ENCODE measurements at places on chromosomes 2 and 18.

- DNase-seq, result no peak
Observed at GRCh38 chr2:160418853-160419252, 74.8 kb downstream of the RBMS1 start.

GRCh38 chr18:75000920-75001319 lies 208.0 kb downstream of the PTGR3 start:
- DNase-seq, result no peak

DNA sequence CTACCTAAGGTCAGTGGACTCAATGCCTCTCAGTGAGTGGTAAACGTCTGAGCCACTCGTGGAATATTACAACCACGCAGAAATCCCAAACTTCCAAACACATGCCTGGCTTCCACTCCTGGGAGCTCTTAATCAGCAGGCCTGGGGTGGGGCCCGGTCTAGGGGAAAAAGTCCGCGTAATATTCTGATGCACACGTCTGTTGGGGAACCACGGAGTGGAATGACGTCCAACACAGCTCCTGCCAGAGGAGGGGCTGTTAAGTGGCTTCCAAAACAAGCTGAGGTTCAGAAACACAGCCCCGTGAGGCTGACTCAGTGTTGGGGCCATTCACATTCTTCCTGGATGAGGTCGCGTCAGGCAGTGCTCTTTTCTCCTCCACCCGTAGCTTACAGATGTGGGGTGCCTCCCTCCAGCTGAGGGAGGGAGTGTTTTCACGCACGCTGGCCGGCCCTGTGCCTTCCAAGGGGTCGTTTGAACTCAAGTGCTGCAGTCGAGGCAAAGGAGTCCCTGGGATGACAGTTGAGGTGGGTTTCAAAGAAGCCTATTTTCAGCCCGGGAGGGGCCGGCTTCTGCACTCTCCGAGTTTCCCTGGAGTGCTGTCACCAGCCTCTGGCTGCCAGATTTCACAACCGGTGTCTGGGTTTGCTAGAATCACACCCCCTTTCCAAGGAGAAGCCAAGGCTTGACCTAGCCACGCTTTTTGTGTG lies 73.1 kb downstream of the ACKR3 start:
- no peak for DNase-seq

DNA sequence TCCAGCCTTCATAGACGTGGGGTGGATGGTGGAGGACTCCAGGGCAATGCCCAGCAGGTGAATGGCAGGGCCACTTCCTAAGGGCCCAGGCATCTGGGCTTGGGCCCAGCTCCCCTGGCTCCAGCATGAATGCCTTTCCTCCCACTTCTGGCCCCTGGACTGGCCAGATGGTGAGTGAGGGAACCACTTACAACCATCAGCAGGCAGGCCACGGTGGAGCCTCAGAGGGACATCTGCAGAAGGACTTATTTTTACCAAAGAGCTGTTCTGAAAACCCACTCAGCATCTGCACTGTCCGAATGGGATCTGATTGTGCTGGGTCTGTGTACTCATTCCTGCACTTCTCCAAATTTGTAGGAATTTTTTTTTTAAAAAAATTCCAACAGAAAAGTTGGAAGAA lies 69.6 kb downstream of the SNTG2 start:
- no peak for DNase-seq

DNA sequence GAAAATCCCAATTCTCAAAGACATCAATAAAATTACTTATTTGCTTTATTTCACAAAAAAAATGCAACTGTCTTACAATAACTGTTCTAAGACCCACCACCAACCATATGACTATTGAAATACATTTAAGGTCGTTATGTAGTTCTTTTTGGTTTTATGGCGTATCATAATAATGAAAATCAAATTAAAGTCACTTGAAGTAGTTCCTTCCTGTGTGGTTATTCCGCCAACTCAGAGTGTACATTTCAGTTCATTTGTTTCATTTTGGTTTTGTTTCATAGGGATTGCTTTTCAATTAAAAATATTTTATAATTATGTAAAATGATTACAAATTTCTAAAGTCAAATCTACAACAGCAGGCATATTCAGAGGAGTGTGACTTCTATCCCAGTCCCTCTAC lies 45.9 kb upstream of the AAK1 start:
- DNase-seq, result no peak

DNA sequence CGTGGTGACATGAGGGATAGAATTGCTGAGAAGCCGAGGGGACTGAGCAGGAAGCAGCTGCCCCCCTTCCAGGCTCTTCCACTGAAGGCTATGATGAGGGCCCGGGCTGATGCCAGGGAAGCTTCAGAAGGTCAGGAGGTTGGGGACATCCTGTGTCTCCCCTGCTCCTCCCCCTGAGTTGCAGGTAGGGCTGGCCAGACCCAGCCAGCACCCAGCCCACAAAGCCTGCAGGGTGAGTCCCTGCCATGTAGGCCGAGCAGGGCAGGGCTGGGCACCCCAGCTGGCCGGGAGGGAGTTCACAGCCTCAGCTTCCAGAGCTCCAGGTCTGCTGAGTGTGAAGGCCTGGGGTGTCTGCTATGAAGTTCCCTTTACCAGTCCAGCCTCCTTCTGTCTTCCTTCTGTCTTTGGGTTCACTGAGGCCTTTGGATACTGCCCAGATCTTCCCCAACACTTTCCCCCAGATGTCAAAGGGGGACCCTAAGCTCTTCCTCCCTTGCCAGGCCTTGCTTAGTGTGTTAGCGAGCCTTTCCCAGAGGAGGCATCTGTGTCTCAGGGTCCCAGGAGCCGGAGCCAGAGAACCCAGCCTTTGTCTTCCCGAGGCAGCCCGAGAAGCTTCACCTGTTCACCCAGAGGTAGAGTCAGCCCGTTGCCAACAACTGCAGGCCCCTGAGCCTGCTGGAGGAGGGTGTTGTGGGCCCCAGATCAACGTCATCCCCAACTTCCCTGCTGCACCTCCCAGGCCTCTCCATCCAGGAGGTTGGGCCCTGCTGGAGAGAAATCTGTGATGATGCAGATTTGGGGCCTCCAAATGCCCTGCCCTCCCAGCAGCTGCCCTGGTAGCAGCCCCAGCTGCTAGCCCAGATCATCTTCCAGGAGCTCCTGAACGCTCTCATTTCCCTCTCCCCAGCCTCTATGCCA lies 3.6 kb upstream of the NCL start:
- DNase-seq, result no peak

GRCh38 chr2:44016282-44016681 lies 20.5 kb upstream of the LRPPRC start:
- no peak for DNase-seq

DNA sequence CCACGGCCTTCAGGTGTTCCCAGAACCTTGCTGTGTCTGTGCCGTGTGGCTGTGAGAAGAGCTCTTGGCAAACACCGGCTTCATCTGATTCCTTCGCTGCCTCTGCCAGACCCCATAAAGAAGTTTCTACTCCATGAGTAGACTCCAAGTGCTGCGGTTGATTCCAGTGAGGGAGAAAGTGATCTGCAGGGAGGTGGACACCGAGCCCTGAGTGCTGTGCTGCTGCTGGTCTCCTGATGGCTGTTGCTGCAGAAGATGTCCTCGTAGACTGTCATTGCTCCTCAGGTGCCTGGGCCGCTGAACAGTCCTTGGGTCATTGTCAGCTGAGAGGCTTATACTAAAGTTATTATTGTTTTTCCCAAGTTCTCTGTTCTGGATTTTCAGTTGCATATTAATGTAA lies 19.6 kb downstream of the ASB1 start:
- DNase-seq, result no peak

DNA sequence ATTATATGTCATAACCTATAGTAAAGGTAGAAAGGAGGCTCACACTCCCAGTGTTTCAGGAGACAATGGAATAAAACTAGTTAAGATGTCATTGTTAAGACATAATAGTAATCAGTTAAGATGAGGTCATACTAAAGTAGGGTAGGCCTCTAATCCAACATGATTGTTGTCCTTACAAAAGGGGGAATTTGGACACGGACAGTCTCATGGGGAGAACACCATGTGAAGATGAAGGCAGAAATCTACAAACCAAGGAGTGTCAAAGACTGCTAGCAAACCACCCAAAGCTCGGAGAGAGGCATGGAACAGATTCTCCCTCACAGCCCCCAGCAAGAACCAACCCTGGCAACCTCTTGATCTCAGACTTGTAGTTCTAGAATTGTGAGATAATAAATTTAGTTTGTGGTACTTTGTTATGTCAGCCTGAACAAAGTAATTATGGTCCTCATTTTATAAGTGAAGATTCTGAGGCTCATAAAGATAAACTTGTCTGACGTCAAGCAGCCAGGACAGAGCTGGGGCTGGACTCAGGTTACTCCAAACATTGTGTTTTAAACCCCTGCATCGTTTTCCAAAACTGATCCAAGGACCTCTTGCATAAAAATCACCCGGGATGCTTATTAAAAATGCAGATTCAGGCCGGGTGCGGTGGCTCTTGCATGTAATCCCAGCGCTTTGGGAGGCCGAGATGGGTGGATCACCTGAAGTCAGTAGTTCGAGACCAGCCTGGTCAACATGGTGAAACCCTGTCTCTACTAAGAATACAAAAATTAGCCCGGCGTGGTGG lies 47.8 kb downstream of the CCDC195 start:
- DNase-seq, result no peak

GRCh38 chr2:144848423-144848822 lies 328.5 kb upstream of the ZEB2 start:
- no peak for DNase-seq

- no peak for DNase-seq
Observed at GRCh38 chr18:12336887-12337286, 28.8 kb downstream of the TUBB6 start.

DNA sequence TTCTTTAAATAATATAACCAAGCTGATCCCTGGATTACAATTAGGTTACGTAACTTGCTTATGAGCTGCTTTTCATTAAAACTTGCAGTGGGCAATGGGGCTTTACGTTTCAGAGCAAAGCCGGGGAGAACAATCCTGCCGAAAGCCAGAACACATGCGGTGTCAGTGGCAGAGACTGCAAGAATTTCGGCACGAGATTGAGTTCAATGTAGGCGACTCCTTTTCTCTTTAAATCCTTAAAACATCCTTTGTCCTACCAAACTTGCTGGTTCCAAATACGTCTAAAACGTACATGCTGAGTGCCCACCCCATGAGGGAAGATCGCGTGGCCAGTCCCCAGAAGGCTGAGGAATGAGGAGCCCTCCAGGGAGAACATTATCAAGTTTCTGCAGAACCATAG lies 36.8 kb upstream of the NCOA1 start:
- no peak for DNase-seq

DNA sequence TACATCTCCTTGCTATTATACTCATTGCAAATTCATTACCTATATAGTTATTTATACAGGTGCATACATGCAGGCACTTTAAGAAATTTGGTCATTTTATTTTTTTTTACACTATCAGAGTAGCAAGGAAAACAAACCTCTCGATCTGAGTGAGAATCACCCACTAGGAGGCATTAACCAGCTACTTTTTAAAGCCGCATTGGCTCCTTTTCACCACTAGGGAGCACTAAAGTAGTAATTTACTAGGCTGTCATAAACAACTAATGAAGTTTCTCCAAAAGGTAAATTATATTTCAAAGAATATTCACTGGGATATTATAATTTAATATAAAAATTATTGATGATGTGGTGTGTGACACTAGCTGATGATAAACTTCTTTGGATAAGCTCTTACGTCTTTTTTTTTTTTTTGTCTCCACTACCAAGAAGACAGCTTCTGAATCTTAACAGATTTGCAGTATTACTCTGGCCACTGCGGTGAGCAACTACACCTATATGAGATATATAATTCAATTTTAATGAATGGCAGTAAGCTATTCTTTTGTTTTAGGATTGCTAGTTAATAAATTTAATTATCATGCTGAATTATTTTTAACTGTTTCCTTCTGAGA lies 101.9 kb downstream of the NOL4 start:
- peak; percentile 1 for DNase-seq

GRCh38 chr2:3129867-3130266 lies 247.8 kb downstream of the EIPR1 start:
- DNase-seq, result no peak

DNA sequence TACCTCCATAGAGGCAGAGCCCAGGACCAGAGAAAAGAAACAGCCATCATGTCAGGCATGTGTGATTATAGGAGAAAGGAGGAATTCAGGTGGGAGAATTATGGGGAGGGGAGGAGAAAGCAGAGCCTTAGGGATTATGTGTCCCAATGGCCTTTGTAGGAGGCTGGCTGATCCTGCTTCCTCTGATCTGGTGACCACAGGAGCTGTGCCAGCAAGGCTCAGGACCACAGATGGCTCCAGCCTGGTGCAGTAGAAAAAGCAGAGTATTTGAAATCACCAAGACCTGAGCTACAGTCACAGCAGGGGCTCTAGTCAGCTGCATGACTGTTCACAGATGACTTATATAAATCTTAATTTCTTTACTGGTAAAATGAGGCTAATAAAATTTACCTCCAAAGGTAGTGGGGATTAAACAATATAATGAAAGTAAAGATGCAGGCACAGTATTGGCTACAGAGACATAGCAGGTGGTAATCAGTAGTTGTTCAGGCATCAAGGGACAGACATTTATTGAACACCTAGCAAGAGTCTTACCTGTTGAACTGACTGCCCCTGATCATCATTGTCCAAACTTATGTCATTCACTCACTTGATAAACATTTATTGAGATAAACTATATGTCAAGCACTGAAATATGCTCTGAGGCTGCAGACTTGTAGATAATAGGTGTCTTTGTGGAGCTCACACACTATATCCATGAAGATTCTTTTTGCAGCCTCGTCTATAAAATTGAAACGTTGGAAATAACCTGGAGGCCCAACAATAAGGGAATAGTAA lies 121.3 kb downstream of the MYCN start:
- no peak for DNase-seq

DNA sequence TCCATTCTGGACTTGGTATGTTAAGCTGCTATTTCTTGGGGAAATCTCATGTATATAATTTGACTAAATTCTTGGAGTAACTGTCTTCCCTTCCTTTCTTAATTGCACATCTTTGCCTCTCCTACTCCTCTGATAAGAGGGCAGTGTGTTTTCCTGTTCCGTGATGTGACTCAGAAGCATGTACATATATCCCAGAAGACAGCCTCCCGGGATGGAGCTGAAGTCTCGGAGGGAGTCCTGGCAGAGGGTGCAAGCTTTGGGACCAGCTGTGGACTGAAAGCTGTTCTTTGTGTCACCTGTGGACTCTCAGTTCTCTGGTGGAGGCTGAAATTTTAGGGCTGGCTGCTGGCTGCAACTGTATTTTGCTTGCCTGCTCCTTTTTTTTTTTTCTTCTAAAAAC lies 54.7 kb upstream of the MGAT5 start:
- DNase-seq, result no peak

DNA sequence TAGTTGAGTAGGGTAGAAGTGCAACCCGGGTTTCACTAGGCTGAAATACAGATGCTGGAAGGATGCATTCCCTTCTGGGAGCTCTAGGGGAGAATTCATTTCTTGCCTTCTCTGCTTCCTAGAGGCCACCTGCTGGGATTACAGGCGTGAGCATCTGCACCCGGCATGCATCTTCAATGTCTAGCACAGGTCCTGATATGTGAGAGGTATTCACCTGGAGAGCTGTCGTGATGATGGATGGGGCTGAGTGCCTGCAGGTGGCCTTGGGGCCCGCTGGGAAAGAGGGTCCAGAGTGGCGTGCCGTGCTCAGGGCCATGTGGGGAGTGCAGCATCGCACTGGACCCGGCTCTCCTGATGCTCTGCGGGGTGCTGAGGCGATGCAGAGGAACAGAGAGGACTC lies 6.6 kb upstream of the NTSR2 start:
- no peak for DNase-seq
